Stimulated activated CD4-positive, alpha-beta T cell treated with anti-CD3 and anti-CD28 coated beads, Interleukin-1b, Interleukin-23, amount 100 ng/mL, for 1 hour (primary cell): ENCODE measurements at places on chromosomes 6 and 20.

DNA sequence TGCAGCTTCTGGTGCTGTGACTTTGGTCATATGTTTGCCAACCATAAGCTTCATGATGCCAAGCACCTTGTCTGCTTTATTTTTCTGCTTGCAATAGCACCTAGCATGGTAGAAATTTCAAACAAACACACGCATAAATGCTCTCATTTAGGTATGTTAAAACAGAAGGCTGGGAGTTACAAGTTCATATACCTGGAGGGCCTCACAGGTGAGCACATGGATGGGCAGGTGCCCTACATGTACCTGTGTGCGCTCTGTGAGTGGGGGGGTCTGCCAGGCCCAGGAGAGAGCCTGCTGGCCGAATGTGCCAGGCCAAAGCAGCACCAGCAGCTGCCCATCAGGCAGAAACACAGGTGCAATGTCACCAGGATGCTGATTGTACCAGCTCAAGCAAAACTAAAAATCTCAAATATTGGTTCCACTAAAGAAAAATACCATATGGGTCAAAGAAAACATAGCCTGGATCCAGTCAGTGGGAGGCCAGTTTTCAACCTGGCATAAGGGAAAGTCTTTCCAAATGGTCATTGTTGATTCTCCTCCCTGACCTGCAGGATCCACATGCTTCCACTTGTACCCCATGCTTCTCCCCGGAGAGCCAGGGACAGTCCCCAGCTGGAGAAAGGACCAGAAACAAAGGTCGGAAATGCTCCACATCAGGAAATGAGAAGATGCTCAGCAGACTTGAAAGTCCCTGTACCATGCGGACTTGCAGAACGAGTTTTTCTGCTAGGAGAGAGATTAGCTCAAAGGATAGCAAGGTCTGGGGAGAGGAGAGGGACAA, 7.2 kb upstream of the PFDN4 start:
- DNase-seq: no peak

DNA sequence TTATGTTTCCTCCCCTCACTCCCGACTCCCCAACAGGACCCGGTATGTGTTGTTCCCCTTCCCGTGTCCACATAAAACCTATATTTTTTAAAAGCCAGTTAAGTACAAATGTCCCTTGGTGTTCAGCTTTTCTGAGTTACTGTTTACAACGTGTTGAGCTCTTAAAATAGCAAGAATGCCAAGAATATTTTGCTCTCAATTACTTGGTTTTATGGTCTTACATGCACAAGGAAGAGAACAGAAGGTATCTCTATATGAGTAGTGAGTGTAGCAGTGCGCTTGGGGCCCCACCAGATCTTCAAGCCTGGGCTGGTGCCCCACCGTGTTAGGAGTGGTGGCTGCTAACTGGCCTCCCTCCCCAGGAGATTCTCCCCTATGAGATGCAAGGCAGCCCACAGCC, 75.3 kb downstream of the RIN2 start:
- DNase-seq: no peak

GRCh38 chr20:57928181-57928967, 218.6 kb upstream of the PMEPA1 start:
- DNase-seq: no peak

GRCh38 chr6:68973066-68973465, 338.0 kb downstream of the ADGRB3 start:
- DNase-seq: no peak

GRCh38 chr6:54778731-54779130, 67.8 kb upstream of the FAM83B start:
- no peak for DNase-seq

- no peak for DNase-seq
Observed at GRCh38 chr6:3766214-3766613, 14.7 kb upstream of the PXDC1 start.
